ENCODE measurements at places on chromosomes 6 and 20.
A peak's percentile ranks its signal among the peaks of the same experiment; 100 is the strongest.

- no peak for DNase-seq
These were observed 2.8 kb downstream of the KCTD20 start for GRCh38 chr6:36445621-36446020.

DNA sequence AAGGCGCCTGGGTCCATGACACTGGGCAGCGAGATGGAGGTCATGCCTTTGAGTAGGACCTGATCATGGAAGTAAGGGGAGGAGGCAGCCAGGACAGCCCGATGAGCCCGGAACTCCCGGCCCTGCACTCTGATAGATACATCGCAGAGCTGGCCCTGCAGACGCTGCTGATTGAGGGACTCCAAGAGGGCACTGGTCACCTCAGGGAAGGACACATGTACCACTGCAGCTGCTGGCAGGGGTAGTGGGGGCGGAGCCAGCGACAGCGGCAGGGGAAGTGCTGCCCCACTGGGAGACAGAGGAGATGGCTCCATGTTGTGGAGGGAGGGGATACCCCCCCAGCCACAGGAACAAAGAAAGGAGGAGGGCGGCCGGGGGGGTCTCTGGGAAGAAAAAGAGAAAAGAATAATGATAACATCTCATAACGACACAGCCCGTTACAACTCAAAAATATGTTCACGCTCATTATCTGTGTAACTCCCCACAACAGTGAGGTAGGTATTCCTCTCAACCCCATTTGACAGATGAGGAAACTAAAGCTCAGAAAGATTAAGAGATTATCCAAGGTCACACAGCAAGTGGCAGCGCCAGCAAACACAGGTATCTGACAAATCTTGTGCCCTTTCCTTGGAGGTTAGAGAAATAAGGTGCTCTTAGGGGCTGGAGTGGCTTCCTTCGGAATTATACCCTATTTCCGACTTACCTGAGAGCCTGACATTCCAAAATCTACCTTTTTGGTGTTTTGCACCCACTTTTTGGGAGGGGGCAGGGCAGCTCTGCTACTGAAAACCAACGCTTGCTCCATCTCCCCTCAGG is 733 bp downstream of the ZBTB22 start:
- no peak for DNase-seq

DNA sequence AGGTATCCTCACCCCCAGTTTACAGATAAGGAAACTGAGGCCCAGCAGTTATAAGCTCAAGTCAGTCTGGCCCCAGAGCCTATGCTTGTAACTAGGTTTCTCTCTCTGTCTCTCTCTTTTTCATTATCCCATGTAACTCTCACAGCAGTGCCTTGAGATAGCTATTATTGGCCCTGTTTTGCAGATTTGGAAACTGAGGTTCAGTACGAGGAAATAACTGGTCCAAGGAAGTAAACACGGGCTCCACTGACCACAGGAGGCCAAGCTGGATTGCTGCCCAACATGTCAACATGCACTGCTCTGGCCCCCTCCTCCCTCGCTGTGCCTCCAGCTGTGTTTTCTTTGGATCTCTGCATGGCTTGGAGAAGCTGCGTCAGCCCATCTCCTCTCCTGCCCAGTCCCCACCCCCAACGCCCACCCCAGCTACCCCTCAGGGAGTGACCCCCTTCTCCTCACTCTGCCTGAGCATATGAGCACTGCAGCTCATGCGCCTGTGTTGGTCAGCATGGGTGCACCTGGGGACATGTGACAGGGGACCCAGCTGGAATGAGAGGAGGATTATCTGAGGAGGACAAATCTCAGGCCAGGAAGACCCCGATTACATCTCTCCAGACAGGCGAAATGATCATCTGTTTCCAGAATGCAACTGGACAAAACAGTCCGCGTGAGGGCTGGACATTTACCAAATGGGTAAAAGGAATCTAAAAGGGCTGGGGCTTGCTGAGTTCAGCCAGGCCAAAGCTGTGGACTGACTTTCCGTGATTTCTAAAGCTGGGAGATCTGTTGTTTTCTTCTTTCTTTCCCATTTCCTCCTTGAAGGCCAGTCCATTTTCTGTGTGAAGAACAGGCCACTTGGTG is 7.8 kb upstream of the PLTP start:
- peak; percentile 53 for DNase-seq

- no peak for DNase-seq
These were observed 57.3 kb upstream of the SMLR1 start for GRCh38 chr6:130769861-130770260.

- DNase-seq = no peak
These were observed 48.1 kb downstream of the TM9SF4 start for GRCh38 chr20:32157611-32158010.

GRCh38 chr20:10629946-10630650 is 43.7 kb downstream of the JAG1 start:
- DNase-seq = no peak

DNA sequence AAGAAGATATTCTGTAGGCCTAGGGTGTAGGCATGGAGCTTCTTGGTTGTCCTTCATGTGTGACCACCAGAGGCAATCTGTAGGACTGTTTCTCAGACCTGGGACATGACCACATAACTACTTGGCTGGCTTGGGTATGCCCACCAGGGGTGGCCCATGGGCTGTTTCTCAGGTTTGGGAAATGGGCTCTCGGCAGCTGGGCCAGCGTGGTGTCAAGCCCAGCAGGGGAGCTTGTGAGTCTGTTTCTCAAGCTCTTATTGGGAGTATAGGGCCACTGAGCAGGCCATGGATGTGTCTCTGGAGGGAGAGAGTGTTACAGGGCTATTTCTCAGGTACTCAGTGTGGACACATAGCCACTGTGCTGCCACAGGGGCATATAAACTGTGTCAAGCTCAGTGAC is 2.5 kb upstream of the SEMG2 start:
- no peak for DNase-seq

DNA sequence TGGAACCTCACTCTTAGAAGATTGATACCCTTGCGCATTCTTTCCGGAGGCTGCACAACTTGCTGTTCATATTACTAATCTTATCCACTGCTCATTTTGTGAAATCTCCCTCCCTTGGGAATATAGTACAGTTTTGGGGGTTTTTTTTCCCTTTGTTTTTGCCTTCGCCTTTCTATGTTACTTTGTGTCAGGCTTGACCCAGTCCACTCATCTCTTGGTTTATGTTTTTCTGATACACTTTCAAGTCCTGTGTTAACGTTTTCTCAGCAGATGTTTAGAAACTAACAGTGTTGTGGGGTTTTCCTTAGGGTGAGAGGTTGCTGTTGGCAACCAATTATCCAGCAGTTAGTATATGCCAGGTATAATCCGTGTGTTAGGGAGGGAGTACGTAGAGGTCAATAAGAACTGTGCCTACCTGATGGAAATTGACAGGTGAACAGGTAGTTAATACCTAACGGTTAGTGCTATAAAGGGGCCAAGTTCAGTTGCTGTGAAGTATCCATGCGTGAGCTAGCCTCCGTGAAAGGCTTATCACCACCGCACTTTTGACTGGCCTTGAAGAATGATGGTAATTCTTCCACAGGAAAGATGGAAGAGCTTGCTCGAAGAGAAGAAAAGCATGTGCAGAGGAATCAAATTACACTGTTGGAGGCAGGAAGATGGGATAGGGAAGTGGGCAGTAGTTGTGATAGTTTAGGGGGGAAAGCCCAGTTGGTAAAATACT is 1.4 kb downstream of the NFYA start:
- DNase-seq = no peak

- DNase-seq = no peak
These were observed 536.2 kb downstream of the CBLN4 start for GRCh38 chr20:55469074-55469473.

GRCh38 chr6:17714879-17715851 is 8.4 kb upstream of the NUP153 start:
- DNase-seq = no peak

DNA sequence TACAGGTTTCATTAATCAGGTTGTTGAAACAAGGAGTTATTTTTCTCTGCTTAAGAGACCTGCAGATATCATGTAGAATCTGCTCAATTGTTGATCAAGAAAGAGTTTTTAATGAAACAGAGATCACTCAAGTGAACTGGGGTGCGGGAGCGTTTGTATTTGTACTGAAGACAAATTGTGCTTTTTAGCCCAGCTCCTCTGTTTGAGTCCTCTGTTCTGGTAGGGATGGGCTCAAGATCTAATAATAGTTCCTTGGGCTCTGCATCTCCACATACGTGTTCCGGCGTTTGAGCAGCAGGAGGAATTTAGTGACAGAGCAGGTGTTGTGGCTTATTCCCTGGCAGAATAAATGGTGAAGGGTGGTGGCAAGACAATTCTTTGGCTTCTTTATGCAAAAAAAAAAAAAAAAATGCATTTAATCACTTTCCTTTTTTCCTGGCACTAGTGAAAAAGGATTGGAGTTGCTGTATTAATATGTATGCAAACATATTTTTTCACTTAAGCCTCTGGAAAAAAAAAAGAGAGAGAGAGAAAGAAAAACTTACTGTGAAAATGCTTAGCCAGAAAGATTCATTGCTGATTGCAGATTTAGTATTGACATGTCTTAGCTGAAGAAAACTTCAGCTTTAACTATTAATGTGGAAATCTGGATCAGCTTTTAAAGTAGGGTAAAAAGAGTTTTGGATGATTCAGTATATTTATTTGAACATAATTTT is 4.0 kb downstream of the CITED2 start:
- no peak for DNase-seq

GRCh38 chr6:164164876-164165275 is 750.4 kb downstream of the QKI start:
- DNase-seq = no peak

DNA sequence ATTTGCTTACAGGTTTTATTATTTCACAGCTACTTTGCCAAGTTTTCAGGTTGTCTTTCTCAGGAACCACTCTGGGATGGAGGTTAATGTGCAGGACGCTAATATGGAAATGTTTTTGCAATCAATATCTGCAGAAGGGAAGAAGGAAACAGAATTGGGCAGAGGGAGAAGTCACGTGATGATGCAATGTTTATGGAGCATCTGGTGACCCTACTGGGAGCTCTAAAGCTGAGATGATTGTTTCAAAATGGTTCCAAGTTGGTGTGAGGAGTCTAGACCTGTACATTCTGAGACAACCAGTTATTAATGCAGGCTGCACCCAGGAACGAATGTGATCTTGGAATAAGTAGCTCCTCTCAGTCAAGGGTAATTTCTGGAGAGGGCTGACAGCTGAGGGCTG is 905.4 kb upstream of the FLRT3 start:
- no peak for DNase-seq

- DNase-seq = no peak
These were observed 8.4 kb upstream of the SLC2A10 start for GRCh38 chr20:46701057-46701456.

- no peak for DNase-seq
These were observed 28.6 kb downstream of the C6orf89 start for GRCh38 chr6:36914227-36914794.

DNA sequence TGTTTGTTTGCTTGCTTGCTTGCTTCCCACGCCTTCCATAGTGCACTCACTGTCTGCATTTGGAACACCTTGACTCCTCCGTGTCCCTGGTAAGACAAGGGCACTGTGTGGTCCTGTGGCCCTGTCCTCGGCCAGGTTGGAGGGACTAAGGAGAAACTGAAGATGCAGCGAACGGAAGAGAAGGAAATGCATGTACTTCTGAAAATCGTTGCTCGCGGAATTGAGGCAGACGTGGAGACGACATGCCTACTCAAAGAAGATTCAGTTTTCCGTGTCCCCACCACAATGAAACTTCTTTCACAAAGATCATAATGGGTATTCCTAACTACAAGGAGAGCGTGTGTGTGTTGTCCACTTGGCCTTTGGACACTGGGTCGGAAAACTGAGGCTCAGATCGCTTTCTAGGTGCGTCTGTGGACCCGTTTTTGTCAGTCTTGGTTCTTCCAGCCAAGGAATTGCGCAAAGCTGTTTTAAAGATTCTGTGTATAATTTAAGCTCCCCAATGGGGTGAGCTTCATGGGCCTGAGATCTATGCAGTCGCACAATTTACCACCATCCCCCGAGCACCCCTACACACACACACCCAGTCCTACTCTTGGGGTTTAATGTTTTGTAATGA is 120.4 kb upstream of the ZNF184 start:
- no peak for DNase-seq

- no peak for DNase-seq
These were observed 2.1 kb downstream of the SLC35B2 start for GRCh38 chr6:44255105-44255808.

DNA sequence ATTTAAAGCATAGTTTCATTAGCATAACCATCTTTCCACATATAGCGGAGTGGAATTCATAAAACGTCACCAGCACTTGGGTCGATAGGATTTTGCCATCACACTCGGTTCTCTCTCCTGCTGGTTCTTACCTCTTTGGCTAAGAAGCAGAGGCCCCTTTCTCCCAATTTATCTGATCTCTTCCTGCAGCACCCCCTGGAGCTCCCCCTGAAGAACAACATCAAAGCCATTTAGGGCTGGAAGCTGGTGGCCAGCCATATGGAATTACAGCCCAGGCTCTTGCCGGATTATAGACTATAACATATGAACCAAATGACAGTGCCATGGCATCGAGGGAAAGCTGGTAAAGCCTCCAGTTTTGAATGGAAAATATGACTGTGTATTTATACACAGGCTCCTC is 6.4 kb upstream of the KIF6 start:
- DNase-seq = no peak

DNA sequence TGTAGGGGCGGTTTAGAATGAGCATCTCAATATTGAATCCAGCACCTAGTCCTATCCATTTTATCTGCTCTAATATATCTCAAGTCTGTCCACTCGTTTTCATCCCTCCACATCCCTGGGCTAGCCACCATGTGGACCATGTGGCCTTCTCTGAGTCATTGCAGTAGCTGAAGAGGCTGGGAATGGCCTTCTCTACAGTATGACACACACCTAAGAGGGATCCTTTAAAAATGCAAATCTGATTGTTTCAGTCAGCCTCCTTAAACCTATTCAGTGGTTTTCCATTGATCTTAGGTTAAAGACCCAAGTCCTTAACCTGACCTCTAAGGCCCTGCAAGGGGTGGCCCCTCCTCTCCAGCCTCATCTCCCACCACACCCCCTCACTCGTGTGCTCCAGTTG is 9.4 kb downstream of the RING1 start:
- no peak for DNase-seq

DNA sequence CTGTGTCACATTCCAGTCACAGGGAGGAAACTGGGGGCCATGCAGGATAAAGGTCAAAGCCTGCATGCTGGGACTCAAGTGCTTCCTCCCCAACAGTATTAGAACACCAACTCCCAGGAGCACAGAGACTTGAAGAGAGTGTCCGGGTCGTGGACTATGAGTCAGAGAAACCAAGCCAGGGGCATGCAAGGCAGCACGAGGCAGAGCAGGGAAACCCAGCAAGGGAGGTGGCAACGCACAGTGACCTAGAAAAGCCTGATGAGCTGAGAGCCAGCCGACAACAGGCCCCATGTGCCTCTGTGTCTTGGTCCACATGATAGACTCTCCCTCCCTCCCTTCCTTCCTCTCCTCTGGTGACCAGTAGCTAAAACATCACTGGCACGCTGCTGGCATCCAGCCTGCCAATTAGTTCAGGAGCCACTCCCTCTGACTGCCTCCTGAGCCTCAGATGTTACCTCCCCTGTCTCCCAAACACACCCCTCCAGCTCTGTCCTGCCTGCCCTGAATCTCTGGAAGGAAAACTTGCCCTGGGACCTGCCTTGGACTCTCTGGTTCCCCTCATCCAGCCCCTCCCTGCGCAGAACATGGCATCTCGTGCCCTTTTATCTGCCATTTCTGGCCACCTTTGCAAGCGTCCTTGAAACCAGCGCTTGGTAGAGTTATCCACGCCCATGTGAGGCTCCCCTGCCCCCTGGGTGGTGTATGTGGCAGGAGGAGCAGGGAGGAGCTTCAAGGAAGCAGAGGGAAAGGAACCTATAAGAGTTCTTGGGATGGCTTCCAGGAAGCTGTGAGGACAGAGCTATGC is 16.2 kb upstream of the RNF39 start:
- no peak for DNase-seq
